ENCODE measurements at places on chromosomes 12 and 14.
A peak's percentile ranks its signal among the peaks of the same experiment; 100 is the strongest.

DNA sequence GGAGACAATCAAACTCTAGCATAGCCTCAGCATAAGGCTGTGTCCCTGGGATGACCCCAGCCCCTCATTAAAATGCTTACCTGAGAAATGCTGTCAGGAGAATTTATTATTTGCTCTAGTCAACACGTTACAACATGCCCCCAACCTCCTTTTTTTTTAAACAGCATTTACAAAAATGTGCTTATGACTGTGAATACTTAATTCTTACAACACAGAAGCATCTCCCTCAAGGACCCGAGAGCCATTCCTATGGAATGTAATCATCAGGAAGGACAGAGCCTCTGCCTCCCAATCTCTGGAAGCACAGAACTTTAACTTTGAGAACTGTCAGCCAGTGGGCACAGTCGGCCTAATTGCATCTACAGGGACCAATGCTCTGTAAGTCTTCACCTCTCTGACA lies 136.6 kb upstream of the OVCH1 start:
- DNase-seq: peak; percentile 22

DNA sequence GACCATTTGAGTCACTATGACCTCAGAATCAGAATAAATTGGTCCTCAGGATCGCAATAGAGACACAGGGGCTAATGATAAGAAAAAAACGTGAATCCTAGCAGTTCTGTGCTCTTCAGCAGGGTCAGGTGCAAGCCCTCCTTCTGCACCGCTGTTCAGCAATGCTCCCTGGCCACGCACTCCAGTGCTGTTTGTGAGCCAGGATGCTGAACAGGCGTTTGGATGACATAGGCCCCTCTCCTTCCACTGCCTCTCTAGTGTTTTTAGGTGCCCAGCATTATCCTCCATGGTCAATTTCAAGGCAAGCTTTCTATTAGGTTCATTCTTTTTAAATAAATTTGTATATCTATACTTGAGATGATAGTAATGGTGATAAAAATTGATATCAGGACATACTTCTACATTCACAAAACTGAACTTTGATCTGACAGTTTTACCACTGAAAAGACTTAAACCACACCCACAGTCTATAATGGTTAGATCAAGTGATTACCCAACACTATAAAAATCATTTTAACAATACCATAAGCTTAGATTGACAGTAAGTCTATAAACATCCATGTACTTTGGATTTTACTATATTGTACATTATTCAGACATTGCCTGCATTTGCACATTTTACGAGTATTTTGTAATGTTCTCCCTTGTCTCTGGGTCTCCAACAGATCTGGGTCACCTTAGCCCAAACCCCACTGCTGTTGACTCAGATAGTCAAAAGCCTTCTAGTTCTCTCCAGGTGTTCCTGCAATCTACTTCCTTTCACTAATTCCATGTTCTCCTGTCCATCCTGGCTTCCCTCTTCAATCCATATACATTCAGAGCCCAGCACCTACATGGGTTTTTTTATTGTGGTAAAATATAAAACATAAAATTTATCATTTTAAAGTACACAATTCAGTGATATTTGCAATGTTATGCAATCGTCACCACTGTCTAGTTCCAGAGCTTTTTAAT lies 114.9 kb upstream of the COCH start:
- no peak for DNase-seq

- DNase-seq: no peak
Measured at GRCh38 chr12:68481181-68481941, 129.3 kb upstream of the RAP1B start.

GRCh38 chr14:68708343-68708742 lies 84.5 kb downstream of the ZFP36L1 start:
- no peak for DNase-seq

- peak; percentile 23 for DNase-seq
Measured at GRCh38 chr12:65279369-65280112, 1.1 kb downstream of the MSRB3 start.

DNA sequence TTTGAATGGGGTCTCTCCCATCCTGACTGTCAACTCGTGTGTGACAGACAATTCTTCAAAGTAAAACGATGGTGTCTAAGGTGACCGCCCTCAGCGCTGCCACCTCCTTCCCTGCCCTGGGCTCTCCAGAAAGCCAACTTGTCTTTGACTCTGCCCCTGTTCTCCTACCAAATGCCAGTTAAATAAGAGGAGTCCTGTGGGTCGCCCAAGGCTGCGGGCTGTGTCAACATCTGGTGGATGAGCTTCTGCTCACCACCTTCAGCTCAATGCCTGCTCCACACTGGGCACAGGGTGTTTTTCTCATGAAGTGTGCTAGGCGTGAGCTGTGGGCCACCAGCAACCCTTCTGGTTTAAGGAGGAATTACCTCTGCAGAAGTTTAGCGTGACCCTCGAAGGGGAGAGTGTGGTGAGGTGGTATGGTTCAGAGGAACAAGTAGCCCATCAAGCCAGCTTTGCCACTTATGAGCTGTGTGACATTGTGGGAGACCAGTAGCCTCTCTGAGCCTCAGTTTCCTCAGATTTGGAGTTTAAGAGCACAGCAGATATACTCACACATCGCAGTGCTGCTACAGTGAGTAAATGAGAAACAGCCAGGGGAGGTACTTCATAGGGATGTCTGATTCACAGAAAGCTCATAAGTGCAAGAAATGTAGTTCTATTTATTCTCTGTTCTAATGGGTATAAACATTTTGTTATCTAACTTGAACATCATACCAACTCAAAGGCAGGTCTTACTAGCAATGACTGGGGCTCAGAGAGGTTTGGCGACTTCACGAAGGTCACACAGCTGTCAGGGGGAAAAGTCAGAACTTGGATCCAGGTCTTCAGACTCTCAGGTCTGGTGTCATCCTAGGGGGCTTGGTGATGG lies 12.1 kb downstream of the SERPINA1 start:
- no peak for DNase-seq

DNA sequence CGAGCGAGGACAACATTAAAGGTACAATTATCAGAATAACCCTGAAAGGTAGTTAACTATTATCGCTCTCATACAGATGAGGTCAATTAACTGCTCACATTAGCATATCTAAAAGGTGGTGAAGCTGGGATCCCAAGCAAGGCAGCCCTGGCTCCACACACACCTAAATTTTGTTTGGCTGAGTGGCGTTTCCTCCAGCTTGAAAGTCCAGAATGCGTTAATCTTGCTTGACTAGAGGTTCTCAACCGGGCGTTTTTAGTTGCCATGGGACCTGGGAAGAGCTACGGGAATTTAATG lies 531 bp downstream of the DLGAP5 start:
- no peak for DNase-seq

DNA sequence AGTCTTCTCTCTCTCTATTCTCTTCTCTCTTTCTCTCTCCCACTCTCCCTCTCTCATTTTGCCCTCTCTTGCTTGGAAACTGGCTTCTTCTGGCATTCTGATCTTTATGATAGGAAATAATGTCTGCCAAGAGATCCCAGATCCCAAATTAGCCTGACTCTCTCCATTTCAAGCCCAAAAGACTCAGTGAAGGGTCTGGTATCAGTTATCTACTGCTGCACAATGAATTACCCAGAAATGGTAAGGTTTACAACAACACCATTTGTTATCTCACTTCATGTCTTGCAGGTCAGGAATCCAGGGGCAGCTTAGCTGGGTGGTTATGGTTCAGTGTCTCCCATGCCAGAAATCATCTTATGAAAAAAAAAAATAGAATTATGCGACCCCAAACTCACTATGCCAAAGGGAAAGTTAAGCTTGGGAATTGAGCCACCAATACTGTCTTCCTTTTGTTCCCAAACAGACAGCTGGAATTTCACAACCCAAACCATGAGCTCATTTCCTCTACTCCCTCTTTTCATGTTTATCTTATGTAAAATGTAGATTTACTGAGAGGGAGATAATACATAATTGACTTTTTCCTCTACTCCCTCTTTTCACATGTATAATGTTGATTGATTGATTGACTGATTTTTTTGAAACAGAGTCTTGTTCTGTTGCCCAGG lies 67.8 kb upstream of the FICD start:
- peak; percentile 2 for DNase-seq

GRCh38 chr12:101891462-101891971 lies 14.1 kb downstream of the DRAM1 start:
- peak; percentile 65 for DNase-seq

DNA sequence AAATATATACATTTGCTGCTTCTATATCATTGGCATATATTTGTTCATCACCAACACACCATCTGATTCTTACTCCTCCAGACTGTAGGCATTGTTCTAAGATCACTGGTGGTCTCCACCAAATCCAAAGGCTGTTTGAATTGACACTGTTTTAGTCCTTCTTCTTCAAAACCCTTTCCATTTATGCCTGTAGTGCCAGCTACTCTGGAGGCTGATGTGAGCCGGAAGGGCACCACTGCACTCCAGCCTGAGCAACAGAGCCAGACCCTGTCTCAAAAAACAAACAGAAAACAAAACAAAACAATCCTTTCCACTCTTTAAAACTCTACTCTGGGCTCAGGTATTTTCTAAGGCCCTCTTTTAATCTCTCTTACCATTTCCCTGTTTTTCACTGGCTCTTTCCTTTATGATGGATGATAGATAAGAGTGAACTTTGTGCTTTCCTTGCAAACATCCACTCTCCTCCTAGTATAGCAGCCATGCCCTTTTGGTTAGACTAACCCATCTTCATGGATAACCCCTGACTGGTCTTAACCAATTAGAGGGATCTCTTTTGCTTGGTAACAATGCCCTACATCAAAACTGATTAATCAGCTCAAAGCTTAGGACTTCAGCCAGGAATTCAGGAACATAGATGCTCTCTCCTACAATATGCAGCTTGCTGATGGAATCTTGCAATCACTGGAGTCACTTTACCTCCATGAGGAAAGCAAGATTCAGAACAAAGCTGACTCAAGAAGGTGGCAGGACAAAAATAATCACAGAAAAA lies 24.9 kb downstream of the SPTSSA start:
- DNase-seq: peak; percentile 18

GRCh38 chr14:35989736-35990135 lies 163.6 kb downstream of the BRMS1L start:
- DNase-seq: no peak

- peak; percentile 91 for DNase-seq
Measured at GRCh38 chr14:29741909-29742401, 185.7 kb downstream of the PRKD1 start.

GRCh38 chr14:74490486-74490885 lies 2.6 kb downstream of the NPC2 start:
- no peak for DNase-seq

DNA sequence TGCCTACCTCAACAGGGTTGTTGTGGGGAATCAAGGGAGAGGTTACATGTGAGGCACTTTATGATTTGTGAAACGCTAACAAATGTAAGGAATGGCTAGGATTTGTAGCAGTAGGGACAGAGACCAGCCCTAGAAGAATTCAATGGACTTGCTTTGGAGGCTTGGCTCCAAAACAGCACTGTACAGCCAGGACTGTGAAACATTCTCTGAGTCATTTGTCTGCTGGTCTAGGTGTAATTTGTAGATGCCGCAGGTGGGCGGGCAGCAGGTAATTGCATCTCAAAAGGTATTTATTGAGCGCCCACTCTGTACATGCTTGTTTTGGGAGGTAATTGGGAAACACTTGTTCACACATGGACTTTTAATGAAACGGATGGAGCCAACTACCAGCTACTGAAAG lies 11.4 kb downstream of the SLC7A8 start:
- DNase-seq: no peak

DNA sequence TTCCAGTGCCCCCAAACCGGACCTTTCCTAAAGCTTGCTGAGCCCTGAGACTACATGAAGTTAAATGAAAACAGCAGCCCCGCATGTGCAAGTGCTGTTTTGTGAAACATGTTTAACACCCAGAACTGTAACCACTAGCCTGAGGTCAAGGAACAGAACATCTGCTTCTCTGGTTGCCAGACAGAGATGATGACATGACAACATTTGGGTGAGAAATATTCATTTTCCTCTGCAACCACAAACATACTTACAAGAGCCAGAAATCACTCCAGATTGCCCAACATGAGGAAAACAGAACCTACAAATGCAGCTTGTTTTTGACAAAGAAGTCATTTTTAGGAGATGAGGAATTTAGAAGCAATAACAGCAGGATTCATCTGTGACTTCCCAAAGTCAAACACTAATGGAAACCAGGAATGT lies 110.4 kb downstream of the BCAT1 start:
- DNase-seq: peak; percentile 94

GRCh38 chr14:59356312-59356711 lies 108.9 kb downstream of the GPR135 start:
- no peak for DNase-seq

DNA sequence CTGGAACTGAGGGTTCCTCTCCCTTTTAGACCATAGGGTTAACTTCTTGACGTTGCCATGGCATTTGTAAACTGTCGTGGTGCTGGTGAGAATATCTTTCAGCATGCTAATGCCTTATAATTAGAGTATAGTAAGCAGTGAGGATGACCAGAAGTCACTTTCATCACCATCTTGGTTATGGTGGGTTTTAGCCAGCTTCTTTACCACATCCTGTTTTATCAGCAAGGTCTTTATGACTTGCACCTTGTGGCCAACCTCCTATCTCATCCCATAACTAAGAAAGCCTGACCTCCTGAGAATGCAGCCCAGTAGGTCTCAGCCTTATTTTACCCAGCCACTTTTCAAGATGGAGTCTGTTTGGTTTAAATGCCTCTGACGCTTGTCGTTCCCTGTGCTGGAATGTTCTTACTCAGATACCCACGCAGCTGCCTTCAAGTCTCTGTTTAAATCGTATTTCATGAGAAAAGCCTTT lies 44.2 kb downstream of the BBS10 start:
- no peak for DNase-seq

GRCh38 chr12:15956413-15957185 lies 45.5 kb downstream of the DERA start:
- DNase-seq: no peak

- DNase-seq: no peak
Measured at GRCh38 chr14:30125322-30125979, 197.8 kb upstream of the PRKD1 start.

DNA sequence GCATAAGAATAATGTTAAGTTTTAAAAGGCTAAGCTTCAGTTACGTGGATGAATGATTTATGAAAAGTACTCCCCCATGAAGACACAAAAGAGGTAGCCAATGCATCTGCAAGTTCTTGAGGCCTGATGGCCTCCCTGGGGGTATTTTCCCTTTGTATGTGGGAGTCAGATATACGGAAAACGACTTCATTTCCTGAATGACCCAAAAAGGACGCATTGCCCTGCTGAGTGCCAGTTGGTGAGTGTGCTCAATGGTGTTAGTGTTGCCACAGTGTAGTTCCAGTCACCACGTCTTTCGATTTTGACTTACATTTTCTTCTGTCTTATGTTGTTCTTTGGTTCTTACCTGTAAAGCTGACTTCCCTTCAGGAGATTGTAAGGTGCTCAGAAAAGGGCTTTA lies 8.0 kb downstream of the ETV6 start:
- no peak for DNase-seq

Measured in fibroblast of the aortic adventitia (primary cell).